ENCODE measurements at places on chromosomes 5 and 9. TPM values are rescaled to one million over a fixed set of nuclear protein-coding genes. Genes with fewer than 3 reads are reported as not detected.

- DNase-seq: no peak
These were observed 193.4 kb downstream of the CDK5RAP2 start for GRCh38 chr9:120386390-120387131.

DNA sequence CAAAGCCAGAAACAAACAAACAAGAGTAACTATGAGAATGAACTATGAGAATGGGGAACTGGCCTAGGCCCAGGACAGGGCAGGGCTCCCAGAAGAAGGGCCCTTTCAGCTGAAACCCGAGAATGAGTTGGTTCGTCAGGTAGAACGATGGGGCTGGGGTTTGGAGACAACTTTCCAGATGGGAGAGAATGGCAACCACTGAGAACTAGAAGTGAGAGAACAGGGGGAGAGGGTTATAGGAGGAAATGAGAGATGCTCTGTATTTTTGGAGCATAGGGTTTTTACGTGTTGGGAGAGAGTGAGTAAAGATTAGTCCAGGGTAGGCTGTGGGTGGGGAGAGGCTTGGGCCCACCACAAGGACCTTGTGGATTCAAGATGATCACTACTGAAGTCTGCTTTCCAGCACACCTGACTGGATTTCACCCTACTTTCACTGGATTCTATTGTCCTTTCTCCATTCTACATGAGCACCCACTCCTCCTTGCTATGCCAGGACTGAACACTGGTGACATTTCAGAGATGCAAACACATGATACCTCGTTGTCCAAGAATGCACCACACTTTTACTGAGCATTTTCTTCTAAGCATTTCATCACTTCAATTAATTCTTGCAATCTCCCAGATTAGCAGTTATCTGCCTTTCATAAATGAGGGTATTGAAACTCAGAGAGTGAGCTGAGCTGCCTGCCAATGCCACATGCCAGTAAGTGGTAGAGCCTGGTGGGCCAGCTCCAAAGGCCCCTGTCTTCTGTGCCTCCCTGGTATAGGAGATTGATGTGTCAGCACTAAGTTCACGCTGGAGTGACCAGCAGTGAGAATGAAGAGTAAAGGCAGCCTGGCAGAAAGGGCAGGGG, 3.2 kb upstream of the TMEM268 start:
- no peak for DNase-seq

The FGF18 gene
- total RNA-seq: 6.6 TPM

The IFNA2 gene
- total RNA-seq: not detected

Data from tibial nerve (tissue), 4 donors.